ENCODE measurements at places on chromosomes 6 and 20. TPM values are rescaled to one million over a fixed set of nuclear protein-coding genes. Genes with fewer than 3 reads are reported as not detected.

DNA sequence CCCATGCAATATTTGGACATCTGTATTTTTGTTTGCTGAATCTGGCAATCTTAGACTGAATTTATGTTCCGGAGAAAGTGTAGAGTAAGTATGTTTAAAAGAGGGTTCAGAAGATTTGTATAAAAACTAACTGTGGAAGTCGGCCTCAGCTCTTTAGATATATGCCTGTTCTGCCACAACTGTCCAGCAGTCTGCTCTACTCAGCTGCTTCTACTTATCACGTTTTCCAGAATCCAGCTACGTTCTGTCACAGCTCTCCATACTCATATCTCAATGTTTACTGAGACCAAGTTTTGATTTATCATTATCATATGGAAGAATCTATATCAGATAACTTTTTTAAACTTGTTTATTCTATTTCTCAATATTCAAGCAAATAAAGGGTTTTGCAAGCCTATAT lies 721.3 kb downstream of the EYS start:
- DNase-seq, result no peak

- no peak for DNase-seq
Measured at GRCh38 chr6:119459207-119459974, 109.8 kb upstream of the MAN1A1 start.

- no peak for DNase-seq
Measured at GRCh38 chr6:25165177-25165576, 114.0 kb upstream of the CARMIL1 start.

Gene TXLNB
- total RNA-seq, result 0.32 TPM
